Pancreas (tissue), 10 donors: ENCODE measurements at places on chromosomes 12 and 14.
A peak's percentile ranks its signal among the peaks of the same experiment; 100 is the strongest.

DNA sequence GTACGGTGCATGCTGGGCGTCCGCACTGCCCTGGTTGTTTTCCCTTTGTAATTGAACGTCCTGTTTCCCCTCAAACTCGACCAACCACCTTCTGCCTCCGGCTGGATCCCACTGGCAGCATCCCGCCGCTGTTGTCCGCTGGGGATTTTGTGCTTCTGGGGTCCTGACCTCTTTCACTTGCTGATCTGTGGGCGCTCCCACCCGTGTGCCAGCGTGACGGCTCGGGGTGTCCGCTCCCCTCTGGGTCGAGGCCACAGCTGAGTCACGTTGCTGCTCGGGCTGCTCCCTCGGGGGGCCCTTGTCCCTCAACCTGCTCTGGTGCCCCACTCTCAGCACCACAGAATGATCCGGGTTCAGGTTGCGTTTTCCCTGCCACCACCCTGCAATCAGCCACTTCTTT lies 8.0 kb downstream of the PGAM5 start:
- DNase-seq = no peak

DNA sequence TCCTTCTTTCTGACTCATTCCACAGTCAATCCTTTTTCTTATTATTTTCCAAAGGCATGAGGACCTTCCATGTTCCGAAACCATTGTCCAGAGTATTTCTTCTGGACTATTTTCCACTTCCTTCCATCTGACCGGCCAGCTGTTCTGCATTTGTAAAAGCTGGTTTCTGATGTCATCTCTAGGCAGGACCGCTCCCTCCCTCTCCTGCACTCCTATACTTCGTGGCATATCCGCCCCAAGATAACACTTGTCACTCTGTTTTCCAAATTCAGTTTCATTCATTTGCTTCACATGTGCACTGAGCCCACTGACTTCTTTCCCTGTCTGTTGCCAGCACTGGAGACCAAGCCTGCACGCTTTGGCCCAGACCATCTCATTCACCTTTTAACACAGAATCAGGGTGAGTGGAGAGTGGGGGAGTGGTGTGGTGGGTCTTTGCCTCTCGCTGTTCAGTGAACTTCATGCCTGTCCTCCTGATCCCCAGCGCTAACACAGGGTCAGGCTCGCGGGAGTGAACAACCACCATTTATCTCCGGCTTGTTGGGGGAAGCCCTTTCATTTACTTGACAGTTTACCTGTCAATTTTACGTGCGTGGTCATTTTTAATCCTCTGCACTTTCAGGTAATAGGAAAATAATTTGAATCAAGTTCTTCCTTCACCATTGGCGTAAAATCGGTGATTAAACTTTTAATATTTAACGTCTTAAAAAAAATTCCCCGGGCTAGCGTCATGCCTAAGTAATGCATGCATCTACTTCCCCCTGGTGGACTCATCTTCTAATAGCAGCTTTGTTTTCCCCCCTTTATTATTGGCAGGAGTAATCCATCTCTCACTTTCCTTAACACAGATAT lies 52.5 kb downstream of the C12orf75 start:
- DNase-seq = peak; percentile 27

GRCh38 chr14:105456736-105457617 lies 17.6 kb upstream of the CRIP2 start:
- no peak for DNase-seq

GRCh38 chr12:76028571-76029277 lies 2.9 kb downstream of the PHLDA1 start:
- DNase-seq = no peak

- no peak for DNase-seq
Measured at GRCh38 chr14:74574706-74575105, 37.3 kb downstream of the LTBP2 start.

DNA sequence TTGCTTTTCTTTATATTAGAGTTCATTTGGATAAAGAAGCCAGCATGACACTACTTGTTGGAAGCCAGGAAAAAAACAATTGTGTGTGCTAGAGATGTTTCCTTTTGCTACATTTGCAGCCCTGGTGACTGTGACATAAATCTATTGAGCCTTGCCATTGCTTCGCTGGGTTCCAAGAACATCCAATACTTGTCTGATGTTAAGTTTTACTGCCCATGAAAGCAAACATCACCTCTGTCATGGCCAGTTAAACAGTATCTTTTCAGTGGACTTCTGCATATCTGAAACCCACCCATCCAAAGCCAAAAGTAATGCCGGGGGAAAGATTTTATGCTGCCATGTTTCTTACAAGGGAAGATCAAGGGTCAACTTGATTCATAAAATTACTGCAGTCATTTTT lies 184.0 kb downstream of the MSRB3 start:
- DNase-seq = no peak

DNA sequence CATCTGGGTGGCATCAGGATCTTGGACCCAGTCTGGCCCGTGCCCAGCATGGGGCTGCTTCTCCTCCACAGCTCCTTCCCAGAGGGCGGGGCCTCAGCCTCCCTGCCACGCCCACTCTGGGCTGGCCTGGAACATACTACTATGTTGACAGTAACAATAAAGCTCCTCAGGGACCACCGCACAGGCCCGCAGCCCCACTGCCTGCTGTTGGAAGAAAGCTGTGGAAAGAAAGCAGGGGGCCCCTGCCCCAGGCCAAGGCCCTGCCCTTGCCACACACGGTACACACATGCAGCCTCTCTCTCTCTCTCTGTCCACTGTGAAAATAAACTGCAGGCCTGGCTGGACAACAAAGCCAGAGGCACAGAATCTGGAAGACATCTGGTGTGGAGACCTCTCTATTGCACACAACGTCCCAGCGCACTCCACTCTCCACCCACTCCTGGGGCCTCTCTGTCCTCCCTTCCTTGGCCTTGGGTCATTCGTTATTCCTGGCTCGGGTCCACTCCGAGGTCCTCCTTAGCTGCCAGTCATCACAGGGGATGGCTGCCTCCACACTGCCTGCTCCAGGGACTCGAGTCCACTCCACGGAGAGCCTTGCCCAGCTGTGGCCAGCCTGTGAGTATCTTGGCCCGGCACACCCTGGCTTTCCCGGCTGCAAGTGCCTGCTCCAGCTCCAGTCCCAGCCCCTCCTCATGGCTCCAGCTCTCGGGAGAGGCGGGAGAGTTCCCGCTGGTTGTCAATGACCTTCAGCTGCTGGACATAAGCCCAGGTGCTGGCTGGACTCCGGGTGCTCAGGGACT lies 11.8 kb upstream of the ENDOU start:
- peak; percentile 93 for DNase-seq

DNA sequence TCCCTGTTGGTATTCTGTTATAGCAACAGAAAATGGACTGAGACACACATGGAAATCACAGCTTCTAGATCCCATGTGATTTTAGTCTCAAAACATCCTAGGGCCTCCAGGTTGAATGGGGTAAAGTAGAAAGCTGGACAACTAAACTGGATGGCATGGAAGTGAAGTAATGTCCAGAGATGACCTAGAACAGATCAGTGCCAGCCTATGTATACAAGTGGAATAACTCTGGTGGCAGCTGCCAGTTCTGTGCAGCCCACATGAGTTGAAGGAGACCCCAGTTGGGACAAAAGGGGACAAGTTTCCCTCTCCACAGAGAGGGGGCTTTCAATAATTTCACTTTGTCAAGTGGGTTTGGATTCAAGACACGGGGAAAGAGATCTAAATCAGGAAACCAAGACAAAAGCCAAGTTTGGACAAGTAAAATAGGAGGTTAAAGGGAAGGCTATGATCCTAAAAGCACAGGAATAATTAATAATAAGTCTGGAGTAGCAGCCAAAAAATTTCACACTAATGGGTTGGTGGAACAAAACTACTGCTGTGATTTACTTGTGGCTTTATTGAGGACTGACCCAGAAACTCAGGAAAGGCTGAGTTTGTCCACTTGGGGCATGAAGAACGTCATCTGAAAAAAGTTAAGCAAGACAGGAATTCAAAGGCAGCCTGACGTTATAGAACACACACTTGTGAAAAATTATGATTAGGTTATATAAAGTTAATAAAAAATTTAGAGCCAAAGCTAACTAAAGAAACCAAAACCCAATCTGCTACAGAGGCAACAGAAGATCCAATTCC lies 11.7 kb downstream of the KIF21A start:
- no peak for DNase-seq

DNA sequence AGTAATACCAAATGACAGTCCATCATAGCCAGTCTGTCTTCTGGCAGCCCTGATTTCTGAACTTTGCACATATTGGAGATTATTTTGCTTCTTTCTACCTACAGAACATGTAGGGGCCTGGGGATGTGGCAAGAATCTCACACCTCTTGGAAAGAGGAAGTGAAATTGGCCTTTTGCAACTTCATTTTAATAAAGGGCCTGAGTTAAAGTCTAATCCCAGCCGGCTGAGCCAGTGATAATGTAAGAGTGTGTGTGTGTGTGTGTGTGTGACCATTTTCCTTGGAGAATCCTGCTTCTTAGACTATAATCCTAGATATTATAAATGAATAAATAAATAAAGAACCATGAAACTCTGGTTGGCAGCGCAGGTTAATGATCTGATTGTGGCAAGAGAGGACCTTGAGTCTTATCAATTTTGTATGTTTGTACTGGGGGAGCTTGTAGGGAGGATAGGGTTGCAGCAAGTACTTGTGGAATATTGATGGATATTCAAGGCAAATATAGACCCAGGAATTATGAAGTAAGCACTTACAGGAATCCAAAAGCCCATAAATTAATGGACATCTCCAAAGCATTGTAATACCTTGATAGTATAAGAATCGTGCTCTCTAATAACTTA lies 233.2 kb upstream of the AMIGO2 start:
- no peak for DNase-seq

- no peak for DNase-seq
Measured at GRCh38 chr12:113477171-113477841, 5.6 kb upstream of the LHX5 start.

DNA sequence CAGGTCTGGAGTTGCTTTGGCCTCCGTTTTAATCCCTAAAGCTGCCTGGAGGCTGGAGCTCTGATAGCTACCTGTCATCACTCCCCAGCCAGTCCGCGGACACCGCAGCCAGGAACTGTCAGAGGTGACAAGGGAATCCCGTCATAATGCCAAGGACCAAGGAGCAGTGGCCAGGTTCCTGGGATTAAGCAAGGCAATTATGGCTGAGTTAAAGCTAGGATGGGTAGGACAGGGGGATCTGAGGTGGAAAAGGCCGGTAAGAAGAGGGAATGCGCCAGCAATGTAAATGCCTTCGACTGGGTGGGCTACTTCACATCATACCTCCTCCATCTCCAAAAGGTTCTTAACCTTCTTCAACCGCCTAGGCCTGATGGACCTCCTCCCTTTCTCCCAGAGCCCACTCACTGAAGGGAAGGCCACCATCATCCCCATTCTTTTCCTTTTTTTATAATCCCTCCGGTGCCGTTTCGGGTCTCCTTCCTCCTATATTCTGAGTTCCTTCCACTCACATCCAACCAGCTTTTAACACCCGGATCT lies 1.9 kb downstream of the PPP1R3E start:
- no peak for DNase-seq

DNA sequence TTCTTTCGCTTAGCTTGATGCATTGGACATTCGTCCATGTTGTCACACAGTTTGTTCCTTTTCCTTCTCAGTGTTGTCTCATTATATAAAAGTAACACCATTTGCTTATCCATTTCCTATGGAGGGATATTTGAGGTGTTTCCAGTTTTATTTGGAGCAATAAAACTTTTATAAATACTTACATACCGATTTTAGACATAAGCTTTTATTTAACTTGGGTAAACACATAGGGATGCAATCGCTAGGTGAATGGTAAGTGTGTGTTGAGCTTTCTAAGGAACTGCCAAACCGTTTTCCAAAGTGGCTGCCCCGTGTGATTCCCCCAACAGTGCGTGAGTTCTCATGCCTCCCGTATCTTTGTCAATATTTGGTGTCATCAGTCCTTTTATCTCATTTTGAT lies 95.2 kb upstream of the DYNC1H1 start:
- no peak for DNase-seq

GRCh38 chr12:18546399-18546798 lies 191.4 kb downstream of the PLCZ1 start:
- no peak for DNase-seq

DNA sequence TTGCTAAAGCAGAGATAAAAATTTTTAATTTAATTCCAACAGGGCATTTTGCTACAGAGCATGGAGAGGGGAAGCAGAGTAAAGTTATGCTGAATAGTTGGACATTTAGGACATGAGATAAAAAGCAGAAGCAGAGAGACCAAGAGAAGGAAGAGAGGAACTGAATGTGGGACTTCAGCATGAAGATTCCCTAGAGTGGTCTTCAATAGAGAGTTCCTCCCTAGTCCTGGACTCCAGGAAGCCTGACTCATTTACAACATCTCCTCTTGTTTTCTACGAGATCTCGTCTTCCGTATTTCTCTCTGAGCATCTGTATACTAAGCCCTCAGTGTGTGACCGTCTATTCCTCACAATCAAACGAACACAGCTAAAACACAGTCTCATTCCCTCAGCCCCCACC lies 35.2 kb upstream of the IFT81 start:
- DNase-seq = no peak

- no peak for DNase-seq
Measured at GRCh38 chr14:69573831-69574262, 824 bp downstream of the CCDC177 start.

DNA sequence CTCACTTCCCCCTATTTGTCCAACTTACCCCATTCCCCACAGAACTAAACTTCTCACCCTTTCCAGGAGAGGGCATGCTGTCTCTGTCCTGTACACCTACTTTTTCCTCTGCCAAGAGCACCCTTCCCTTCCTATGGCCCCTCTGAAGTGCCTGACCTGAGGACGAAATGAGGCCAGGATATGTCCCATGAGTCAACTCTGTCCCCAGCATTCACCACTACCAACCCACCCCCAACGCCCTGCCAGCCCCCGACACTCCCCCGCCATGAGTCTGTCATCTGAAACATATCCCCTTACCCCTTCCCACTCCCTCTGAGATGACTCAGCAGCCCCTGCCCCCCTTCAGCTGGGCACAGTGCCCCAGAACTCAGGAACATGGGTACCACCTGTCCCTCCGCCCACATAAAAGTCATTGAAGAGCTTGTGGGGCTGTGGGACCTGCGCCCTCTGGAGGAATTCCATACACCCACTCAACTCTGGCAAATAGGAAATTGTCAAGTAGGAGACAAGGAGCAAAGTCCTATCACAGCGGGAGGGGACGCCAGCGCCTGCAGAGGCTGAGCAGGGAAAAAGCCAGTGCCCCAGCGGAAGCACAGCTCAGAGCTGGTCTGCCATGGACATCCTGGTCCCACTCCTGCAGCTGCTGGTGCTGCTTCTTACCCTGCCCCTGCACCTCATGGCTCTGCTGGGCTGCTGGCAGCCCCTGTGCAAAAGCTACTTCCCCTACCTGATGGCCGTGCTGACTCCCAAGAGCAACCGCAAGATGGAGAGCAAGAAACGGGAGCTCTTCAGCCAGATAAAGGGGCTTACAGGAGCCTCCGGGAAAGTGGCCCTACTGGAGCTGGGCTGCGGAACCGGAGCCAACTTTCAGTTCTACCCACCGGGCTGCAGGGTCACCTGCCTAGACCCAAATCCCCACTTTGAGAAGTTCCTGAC lies 26.3 kb downstream of the ITGA7 start:
- DNase-seq = peak; percentile 67

- DNase-seq = no peak
Measured at GRCh38 chr12:24979976-24980730, 31.3 kb upstream of the BCAT1 start.

DNA sequence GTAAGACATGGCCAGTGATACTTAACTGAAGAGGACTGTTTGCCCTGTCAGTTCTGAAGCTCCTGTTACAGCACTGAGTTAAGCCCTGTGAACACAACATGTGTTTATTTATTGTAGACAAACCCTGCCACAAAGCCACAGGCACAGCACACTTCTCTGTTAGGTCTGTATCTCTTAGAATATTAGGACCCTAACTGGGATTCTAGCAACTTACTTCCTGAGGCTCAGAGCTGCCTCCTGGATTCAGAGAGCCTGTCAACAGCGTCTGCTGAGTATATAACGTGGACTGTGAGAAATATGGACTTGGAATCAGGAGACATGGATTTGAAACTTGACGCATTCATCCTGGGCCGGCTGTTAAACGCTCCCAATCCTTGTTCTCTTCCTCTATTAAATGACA lies 135.0 kb upstream of the HIF1A start:
- DNase-seq = no peak
